Activated CD4-positive, alpha-beta T cell treated with anti-CD3 and anti-CD28 coated beads for 1 hour (primary cell): ENCODE measurements at places on chromosomes 3 and 15.
A peak's percentile ranks its signal among the peaks of the same experiment; 100 is the strongest.

GRCh38 chr3:141000027-141000663 is 51.0 kb upstream of the SPSB4 start:
- DNase-seq = peak; percentile 15

GRCh38 chr15:31014608-31014925 is 23.1 kb upstream of the MTMR10 start:
- no peak for DNase-seq

- no peak for DNase-seq
Observed at GRCh38 chr3:195031574-195032003, 239.4 kb downstream of the XXYLT1 start.

- DNase-seq = no peak
Observed at GRCh38 chr3:127420829-127421228, 133.0 kb upstream of the PRR20G start.

- no peak for DNase-seq
Observed at GRCh38 chr3:101870138-101870537, 20.8 kb downstream of the NFKBIZ start.
